ENCODE measurements at places on chromosomes 5 and 9.

- H3K4me3 ChIP-seq: no peak overlapping the region
- H3K36me3 ChIP-seq: no peaks in the 10 kb centered on the region
- H3K27ac ChIP-seq: no peak overlapping the region
- H3K4me1 ChIP-seq: no peaks in the 10 kb centered on the region
- no peak for DNase-seq
Measured at GRCh38 chr9:131943351-131943841, 136.3 kb downstream of the MED27 start.

GRCh38 chr5:35443803-35444595 is 173.7 kb upstream of the SPEF2 start:
- H3K36me3 ChIP-seq: no peaks in the 10 kb centered on the region
- H3K27ac ChIP-seq: no peak overlapping the region
- no peaks in the 10 kb centered on the region for H3K4me1 ChIP-seq
- H3K4me3 ChIP-seq: no peak overlapping the region

DNA sequence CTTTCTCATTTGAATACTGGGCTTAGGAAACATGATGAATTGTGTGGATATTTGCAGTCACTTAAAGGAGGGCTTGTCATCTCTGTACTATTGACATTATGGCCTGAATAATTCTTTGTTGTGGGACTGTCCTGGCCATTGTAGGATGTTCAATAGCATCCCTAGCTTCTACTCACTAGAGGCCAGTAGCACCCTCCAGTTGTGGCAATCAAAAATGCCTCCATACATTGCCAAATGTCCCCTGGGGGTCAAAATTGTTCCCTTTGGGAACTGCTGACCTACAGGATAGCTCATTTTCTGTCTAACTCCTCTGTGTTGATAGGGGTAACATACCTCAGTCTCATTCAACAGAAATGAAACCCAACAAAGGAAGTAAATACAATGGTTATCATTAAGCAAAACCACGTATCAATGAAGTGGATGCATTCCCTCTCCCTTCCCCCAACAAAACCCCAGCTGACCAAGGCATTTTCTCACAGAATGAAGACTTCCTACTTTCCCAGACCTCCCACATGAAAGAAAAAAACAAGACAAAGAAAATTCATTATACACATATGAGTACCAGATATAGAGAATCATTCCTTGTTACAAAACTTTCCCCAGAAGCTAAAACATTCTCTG is 18.1 kb downstream of the FYB1 start:
- H3K4me1 ChIP-seq: peaks cover 36% of the 10 kb centered on the region
- peaks cover 53% of the 10 kb centered on the region for H3K36me3 ChIP-seq
- DNase-seq: peak; percentile 12
- H3K27me3 ChIP-seq: no peaks in the 10 kb centered on the region

DNA sequence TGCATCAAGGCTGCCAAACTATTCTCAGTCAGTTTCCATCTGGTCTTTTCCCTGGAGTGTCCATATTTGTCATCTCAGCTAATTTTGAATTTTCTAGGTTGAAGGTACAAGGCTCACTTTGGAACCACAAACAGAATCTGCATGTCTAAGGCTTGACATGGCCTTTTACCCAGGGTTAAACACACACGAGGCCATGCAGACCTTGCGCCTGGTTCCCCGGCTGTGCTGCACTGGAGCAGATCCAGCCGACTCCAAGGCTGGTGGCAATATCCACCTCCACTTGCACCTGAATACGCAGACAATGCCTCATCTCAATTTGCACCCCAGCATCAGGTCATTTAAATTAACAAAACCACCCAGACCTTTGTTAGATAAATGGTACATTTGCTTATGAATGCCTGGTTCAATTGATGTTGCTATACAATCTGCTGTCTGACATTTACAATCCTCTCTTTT is 276.2 kb downstream of the HSPA4 start:
- peaks cover 17% of the 10 kb centered on the region for H3K4me1 ChIP-seq
- no peaks in the 10 kb centered on the region for H3K36me3 ChIP-seq
- no peak overlapping the region for H3K27ac ChIP-seq
- no peak overlapping the region for H3K4me3 ChIP-seq
- H3K27me3 ChIP-seq: no peaks in the 10 kb centered on the region

DNA sequence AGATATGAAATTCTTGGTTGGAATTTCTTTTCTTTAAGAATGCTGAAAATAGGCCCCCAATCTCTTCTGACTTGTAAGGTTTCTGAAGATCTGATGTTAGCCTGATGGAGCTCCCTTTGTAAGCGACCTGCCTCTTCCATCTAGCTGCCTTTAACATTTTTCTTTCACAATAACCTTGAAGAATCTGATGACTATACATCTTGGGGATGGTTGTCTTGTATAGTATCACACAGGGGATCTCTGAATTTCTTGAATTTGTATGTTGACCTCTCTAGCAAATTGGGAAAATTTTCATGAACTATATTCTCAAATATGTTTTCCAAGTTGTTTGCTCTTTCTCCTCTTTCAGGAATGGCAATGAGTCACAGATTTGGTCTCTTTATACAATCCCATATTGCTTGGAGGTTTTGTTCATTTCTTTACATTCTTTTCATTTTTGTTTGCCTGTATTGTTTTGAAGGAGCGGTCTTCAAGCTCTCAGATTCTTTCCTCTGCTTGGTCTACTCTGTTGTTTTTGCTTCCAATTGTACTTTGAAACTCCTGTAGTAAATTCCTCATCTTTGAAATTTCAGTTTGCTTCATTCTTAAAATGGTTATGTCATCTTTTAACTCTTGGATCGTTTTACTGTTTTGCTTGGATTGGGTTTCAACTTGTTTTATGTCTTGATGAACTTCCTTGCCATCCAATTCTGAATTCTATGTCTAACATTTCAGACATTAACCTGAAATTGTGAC is 245.2 kb upstream of the TARS1 start:
- no peaks in the 10 kb centered on the region for H3K27me3 ChIP-seq
- DNase-seq: no peak
- no peak overlapping the region for H3K27ac ChIP-seq
- H3K36me3 ChIP-seq: no peaks in the 10 kb centered on the region
- H3K4me1 ChIP-seq: no peaks in the 10 kb centered on the region

DNA sequence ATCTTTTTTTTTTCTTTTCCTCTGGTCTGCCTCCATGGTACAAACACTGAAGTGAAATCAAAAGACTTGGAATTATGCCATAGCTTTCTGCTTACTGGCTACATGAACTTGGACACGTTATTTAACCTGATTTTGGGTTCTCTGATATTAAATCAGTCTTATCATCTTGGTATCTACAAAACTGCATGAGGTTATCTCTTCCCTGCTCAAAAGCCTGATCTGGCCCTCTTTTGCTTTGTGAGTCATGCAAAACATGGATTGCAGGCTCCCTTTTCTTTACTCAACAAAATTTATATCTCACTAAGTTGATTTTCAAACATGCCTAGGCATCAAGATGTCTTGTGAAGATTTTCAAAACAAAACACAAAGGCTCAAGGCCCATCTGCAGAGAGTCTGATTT is 45.9 kb upstream of the FST start:
- H3K27me3 ChIP-seq: peaks cover 2% of the 10 kb centered on the region
- no peak overlapping the region for H3K27ac ChIP-seq
- no peak overlapping the region for H3K4me3 ChIP-seq
- no peaks in the 10 kb centered on the region for H3K4me1 ChIP-seq

DNA sequence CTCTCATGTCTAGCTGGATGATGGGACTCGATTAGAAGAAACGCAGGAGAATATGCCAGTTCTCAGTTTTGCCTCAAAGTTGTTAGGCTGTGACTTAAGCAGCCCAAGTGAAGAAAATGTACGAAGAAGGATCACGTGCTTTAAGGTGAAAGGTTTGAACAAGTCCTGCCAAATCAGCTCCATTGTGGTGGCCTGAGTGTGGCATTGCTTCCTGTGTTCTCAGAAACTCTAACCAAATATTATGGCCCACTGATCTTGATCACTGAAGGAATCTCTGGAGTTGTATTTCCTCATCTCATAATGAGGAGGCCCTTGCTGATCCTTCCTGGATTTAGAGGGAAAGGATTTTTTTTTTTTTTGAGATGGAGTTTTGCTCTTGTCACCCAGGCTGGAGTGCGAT is 44.0 kb downstream of the OTULIN start:
- no peaks in the 10 kb centered on the region for H3K27me3 ChIP-seq
- no peak overlapping the region for H3K4me3 ChIP-seq
- peak overlapping the region; percentile 98 for H3K27ac ChIP-seq
- H3K4me1 ChIP-seq: peaks cover 60% of the 10 kb centered on the region
- DNase-seq: no peak

- no peak for DNase-seq
- no peaks in the 10 kb centered on the region for H3K36me3 ChIP-seq
- no peaks in the 10 kb centered on the region for H3K4me1 ChIP-seq
- H3K27me3 ChIP-seq: no peaks in the 10 kb centered on the region
- no peak overlapping the region for H3K27ac ChIP-seq
- no peak overlapping the region for H3K4me3 ChIP-seq
Measured at GRCh38 chr5:113985505-113985904, 376.4 kb upstream of the KCNN2 start.

DNA sequence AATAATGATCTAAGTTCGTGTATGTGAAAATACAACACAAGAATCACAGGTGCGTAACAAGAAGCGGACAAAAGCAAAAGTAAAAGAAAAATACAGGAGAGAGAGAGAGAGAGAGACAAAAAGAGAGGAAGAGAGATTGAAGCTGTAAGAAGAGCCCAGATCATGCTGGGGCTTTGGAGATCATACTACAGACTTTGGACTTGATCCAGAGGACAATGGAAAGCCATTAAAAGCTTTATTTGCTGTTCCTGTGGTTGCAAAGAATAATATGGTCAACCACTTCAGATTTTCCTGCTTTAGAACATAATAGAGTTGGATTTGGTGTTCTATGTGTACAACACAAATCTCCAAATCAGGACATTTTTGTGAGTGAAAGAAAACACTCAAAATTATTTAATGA is 561.4 kb downstream of the CAAP1 start:
- H3K27ac ChIP-seq: no peak overlapping the region
- no peak for DNase-seq
- H3K4me1 ChIP-seq: no peaks in the 10 kb centered on the region
- no peak overlapping the region for H3K4me3 ChIP-seq

GRCh38 chr9:37839496-37840461 is 39.2 kb downstream of the DCAF10 start:
- H3K36me3 ChIP-seq: peaks cover 10% of the 10 kb centered on the region
- H3K4me3 ChIP-seq: no peak overlapping the region
- H3K27ac ChIP-seq: no peak overlapping the region
- DNase-seq: no peak

- no peak overlapping the region for H3K27ac ChIP-seq
- no peaks in the 10 kb centered on the region for H3K36me3 ChIP-seq
- DNase-seq: no peak
- no peaks in the 10 kb centered on the region for H3K27me3 ChIP-seq
- no peaks in the 10 kb centered on the region for H3K4me1 ChIP-seq
Measured at GRCh38 chr5:168931638-168932345, 352.6 kb upstream of the PANK3 start.

DNA sequence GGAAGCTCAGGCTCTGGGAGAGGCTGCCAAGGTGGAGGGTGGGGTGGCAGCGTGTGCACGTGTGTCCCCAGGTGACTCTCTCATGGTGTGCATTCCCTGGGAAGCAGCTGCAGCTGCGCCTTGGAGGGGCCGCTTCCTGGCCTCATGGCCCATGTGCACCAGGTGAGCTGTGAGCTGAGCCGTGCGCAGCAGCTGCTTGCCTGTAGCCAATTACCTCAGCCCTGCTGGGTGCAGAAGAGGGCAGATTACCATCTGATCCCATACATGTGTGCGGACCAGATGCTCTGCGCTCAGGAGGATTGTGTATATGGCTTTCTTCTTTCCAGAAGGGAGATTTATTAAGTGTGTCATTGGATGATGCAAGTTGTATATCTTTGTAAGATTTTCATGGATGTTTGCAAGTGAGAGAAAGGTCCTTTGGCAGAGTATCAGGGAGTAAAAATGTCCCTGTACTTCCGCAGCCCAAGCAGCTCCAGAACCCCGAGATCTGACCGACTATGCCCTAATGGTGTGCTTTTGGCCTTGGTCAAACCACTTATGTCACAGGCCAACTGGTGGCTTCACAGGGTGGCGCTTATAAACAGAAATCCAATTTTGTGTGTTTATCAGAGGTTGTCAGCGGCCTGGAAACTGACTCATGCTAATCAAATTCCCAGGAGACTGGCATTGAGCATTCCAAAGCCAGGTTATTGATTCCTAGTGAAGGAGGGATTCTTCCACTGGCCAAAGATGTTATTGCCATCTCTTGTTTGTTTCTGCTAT is 229.3 kb downstream of the GOLPH3 start:
- no peak overlapping the region for H3K27ac ChIP-seq
- H3K4me1 ChIP-seq: no peaks in the 10 kb centered on the region
- DNase-seq: no peak
- H3K36me3 ChIP-seq: no peaks in the 10 kb centered on the region
- no peaks in the 10 kb centered on the region for H3K27me3 ChIP-seq

DNA sequence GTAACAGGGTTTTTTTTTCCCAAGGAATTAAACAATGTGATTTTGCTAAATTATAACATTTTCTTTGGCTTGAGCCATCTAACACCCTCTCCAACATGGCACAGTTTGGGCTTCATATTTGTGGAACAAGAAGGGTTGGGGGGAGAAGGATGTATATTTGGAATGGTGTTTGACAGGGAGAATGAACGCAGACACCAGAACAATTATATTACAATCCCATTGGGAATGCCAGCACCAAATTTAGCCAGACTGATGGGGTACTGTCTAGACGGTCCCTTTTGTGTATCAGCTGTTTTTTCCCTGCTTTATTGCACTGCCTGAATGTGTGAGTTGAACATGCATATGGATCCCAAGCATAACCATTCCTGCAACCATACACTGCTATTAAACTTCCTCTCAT is 130.9 kb upstream of the TMEM161B start:
- H3K27me3 ChIP-seq: no peaks in the 10 kb centered on the region
- no peak for DNase-seq
- H3K36me3 ChIP-seq: no peaks in the 10 kb centered on the region
- no peak overlapping the region for H3K27ac ChIP-seq
- H3K4me3 ChIP-seq: no peak overlapping the region

- peaks cover 2% of the 10 kb centered on the region for H3K27me3 ChIP-seq
- no peak overlapping the region for H3K4me3 ChIP-seq
- no peak for DNase-seq
- no peaks in the 10 kb centered on the region for H3K4me1 ChIP-seq
- no peaks in the 10 kb centered on the region for H3K36me3 ChIP-seq
- H3K27ac ChIP-seq: no peak overlapping the region
Measured at GRCh38 chr5:135600971-135601381, 22.2 kb upstream of the CXCL14 start.

DNA sequence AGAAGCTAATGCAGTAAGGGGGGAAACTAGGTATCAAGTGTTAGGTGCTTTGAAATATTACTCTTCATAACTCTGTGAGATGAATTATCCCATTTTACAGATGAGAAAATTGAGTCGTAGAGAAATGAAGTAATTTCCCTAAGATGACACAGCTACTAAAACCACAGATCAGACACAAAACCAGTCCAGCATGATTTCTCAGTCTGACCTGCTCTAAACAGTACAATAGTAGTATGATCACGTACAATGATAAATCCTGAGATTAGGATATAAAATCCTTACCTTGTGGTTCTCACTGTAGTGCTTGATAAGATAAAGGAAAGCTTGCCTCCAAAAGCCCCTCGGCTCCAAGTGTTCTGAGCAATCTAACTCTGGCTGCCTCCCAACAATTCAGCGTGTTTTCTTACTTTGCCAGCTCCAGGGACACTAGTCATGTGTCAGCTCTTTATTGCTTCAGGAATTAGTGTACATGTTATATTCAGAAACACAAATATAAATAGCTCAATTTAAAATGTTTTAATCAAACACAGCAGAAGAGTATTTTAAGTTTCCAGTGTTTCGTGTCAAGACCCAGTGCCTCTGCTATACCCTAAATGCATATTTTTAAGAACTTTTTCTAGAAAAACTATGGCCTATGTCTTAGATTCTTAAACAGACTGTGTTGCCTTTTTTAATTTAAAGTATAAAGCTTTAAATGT is 243.6 kb downstream of the DENND1A start:
- no peaks in the 10 kb centered on the region for H3K27me3 ChIP-seq
- peaks cover 27% of the 10 kb centered on the region for H3K4me1 ChIP-seq
- H3K36me3 ChIP-seq: peaks cover 2% of the 10 kb centered on the region
- DNase-seq: no peak

Data from activated CD4-positive, alpha-beta T cell treated with anti-CD3 and anti-CD28 coated beads, Interleukin-2, amount 10 ng/mL, durations not matched to agents 7 days and 5 days (primary cell).